ENCODE measurements at places on chromosomes 5 and 9. TPM values are rescaled to one million over a fixed set of nuclear protein-coding genes. Genes with fewer than 3 reads are reported as not detected.

PCAT7 gene
- not detected for total RNA-seq

- no peaks in the 10 kb centered on the region for H3K36me3 ChIP-seq
- H3K27me3 ChIP-seq = peaks cover 32% of the 10 kb centered on the region
- peak; percentile 73 for DNase-seq
- no peak overlapping the region for H3K27ac ChIP-seq
- no peak overlapping the region for H3K4me3 ChIP-seq
Observed at GRCh38 chr9:105405514-105406131, 42.2 kb upstream of the FSD1L start.

DNA sequence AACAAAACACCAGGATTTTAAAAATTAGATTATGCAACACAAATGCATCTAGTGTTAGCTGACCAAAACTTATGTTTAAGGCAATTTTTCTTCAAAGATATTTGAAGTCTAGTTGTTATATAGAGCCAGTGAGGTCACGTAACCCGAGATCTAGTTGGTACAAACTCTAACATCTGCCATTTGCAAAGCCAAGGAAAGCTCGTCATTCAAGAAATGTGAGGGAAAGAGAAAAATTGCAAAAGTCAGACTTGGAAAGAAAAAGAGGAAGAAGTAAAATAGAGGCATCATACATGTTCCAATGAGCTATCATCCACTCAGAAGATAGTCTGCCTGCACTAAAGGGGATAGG is 293.4 kb upstream of the PUM3 start:
- H3K4me1 ChIP-seq = no peaks in the 10 kb centered on the region
- no peaks in the 10 kb centered on the region for H3K27me3 ChIP-seq
- no peak for DNase-seq
- H3K4me3 ChIP-seq = no peak overlapping the region
- H3K36me3 ChIP-seq = no peaks in the 10 kb centered on the region
- no peak overlapping the region for H3K27ac ChIP-seq

DNA sequence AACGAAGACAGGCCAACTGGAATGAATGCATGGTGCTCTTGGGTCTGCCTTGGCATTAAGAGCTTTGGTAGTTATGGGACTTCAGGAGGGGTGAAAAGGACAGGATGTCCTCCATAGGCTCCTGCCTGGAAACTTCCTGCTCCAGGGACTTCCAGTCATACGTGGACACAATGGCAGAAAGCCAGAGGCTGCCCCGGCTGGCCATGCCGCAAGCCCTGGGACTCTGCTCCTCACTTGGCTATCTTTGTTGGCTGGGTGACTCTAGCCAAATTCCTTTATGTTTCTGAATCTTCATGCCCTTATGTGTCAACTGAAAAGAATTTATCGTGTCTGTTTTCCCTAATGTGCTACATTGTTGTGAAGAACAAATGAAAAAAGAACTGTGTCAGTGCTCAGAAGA is 136.9 kb downstream of the SIL1 start:
- H3K36me3 ChIP-seq = no peaks in the 10 kb centered on the region
- no peak for DNase-seq
- no peaks in the 10 kb centered on the region for H3K27me3 ChIP-seq
- no peaks in the 10 kb centered on the region for H3K4me1 ChIP-seq
- no peak overlapping the region for H3K4me3 ChIP-seq

DNA sequence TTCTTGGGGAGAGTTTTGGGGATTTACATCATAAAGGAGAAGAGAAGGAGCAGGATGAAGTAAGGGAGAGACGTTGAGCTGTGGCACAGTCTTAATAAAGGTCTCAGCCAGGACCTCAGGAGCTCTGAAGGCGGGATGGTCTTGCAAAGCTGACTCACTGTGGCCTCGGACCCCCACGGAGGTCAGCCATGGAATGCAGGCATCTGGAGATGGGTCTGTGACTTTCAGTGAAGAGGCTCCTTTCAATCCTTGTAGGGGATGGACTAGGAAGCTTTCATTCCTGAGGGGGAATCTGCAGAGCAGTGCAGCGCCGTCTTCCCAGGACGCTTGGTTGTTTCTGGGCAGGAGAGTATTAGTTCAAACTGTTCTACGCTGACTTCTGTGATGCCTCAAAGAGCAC is 65.7 kb upstream of the BASP1 start:
- no peak overlapping the region for H3K4me3 ChIP-seq
- H3K27ac ChIP-seq = no peak overlapping the region
- no peaks in the 10 kb centered on the region for H3K27me3 ChIP-seq
- H3K36me3 ChIP-seq = no peaks in the 10 kb centered on the region
- no peak for DNase-seq

DNA sequence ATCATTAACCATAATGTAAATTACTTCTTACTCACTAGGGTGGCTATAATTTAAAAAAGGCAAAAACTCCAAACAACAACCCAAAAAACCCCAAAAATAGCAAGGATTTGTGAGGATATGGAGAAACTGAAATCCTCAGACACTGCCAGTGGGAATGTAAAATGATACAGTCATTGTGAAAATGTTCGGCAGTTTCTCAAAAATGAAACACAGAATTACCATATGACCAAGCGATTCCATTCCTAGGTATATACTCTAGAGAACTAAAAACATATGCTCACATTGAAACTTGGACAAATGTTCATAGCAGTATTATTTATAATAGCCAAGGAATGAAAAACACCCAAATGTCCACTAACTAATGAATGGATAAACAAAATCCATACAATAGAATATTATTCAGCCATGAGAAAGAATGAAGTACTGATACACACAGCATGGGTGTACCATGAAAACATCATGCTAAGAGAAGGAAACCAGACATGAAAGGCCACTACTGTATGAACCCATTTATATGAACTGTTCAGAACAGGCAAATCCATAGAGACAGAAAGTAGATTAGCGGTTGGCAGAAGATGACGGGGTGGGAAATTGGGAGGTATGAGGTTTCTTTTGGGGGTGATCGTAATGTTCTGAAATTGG is 119.1 kb downstream of the MAPKAP1 start:
- no peak for DNase-seq
- no peak overlapping the region for H3K27ac ChIP-seq
- no peaks in the 10 kb centered on the region for H3K4me1 ChIP-seq
- peaks cover 8% of the 10 kb centered on the region for H3K36me3 ChIP-seq
- H3K27me3 ChIP-seq = no peaks in the 10 kb centered on the region
